ENCODE measurements at places on chromosomes 13 and 19.

GRCh38 chr19:835210-835810, 5.5 kb upstream of the PRTN3 start:
- DNase-seq: no peak

- DNase-seq: no peak
Measured at GRCh38 chr13:33575378-33575777, 242.6 kb upstream of the RFC3 start.

- DNase-seq: no peak
Measured at GRCh38 chr19:10855879-10856522, 7.8 kb downstream of the C19orf38 start.

GRCh38 chr19:35755550-35756376, 1.1 kb downstream of the HSPB6 start:
- DNase-seq: no peak

DNA sequence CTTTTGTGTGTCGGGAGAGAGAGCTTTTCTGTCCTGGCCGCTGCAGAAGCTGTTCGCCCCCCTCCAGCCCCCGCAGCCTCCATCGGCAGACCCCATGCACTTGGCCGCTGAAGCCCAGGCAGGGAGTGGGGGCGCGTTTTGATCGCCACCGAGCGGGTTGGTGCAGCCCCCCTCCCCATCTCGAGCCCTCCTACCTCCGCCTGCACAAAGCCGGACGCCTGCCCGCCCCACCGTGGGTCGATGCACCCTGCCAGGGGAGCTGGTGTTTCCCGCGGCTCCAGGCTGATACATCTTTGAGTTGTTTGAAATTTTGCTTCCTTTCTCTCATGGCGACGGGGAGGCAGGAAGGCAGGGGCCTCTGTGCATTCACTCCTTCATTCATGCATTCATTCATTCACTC, 16.4 kb upstream of the ONECUT3 start:
- no peak for DNase-seq

DNA sequence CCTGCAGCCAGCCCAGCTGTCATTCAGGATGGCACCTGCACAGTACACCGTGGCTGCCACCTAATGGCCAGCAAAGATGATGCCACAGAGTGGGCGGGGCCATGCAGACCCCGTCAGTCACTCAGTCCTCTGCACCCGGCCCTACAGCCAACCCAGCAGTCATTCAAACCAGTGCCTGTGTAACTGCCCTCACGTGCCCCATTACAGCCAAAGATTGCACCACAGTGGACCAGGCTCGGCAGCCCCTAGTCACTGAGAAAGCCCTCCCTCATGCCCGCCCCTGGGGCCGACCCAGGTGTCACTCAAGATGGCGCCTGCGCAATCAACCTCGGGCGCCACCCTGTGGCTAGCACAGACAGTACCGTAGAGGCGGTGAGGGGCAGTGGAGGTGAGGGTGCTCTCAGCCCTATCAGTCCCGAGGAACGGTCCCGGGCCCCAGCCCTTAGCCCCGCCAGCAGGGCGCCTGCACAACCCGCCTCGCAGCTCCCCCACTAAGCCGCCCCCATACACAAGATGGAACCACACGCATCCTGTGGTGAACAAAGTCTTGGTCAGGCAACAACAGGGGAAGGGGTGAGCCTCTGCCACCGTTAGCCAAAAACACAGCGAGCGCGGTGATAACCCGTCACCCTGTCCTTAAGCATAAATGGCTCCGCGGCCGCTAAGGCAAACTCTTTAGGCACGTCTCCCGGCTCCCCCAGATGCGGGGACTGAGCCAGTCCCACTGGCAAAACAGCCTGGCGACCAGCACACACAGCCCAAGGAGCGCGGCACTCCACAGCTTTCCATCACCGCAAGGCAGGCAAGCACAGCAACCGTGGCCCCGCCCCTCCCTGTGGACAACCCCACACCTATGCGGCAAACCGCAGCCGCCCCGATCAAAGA, 2.3 kb downstream of the PEG3 start:
- DNase-seq: no peak

- DNase-seq: no peak
Measured at GRCh38 chr13:19672990-19673389, 39.5 kb downstream of the MPHOSPH8 start.

GRCh38 chr19:662207-662961, 630 bp downstream of the RNF126 start:
- peak; percentile 49 for DNase-seq

DNA sequence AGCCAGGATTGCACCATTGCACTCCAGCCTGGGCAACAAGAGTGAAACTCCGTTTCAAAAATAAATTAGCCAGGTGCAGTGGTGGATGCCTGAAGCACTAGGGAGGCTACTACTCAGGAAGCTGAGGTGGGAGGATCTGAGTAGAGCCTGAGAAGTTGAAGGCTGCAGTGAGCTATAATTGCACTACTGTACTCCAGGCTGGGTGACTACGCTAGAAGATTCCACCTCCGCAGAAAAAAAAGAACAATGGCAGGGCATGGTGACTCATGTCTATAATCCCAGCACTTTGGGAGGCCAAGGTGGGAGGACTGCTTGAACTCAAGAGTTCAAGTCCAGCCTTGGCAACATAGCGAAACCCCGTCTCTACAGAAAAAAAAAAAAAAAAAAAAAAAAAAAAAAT, 20.5 kb downstream of the HAUS8 start:
- DNase-seq: no peak

GRCh38 chr13:27047081-27047480, 124.5 kb downstream of the USP12 start:
- DNase-seq: no peak

GRCh38 chr13:44116562-44117332, 237.0 kb downstream of the LACC1 start:
- DNase-seq: no peak

- DNase-seq: no peak
Measured at GRCh38 chr19:34475975-34476594, 5.5 kb upstream of the WTIP start.

DNA sequence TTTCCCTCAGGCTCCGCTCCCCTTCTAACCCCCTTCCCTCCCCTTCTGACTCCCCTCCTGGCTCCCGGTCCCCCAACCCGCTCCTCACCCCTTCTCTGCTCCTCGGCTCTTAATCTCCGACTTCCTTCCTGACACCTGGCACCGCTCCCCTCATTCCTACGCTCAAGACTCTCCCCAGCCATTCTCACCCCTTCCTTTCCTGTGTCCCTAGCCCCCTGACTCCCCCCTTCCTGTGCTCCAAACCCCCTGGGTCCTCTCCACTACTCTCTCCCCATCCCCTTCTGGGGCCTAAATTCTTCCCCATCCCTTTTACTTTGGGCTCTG, 658 bp downstream of the CLPP start:
- no peak for DNase-seq

- no peak for DNase-seq
Measured at GRCh38 chr19:47540748-47541147, 25.9 kb upstream of the NAPA start.

DNA sequence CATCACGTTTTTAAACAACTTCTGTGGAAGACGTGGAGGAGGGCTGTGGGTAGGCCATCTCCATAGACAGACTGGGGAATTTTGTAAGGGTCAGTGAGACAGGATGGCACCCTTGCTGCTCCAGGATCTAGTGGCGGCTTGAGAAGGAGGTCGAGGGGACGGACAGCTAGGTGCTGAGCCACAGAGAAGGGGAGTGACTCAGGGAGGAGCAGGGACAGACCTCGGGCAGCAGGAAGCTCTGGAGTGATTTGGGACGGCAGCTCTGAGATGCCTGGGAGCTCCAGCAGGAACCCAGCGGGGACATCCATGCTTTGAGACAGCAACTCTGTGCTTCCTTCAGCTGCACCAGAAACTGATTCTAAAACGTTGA, 169.1 kb upstream of the SOX1 start:
- DNase-seq: no peak

DNA sequence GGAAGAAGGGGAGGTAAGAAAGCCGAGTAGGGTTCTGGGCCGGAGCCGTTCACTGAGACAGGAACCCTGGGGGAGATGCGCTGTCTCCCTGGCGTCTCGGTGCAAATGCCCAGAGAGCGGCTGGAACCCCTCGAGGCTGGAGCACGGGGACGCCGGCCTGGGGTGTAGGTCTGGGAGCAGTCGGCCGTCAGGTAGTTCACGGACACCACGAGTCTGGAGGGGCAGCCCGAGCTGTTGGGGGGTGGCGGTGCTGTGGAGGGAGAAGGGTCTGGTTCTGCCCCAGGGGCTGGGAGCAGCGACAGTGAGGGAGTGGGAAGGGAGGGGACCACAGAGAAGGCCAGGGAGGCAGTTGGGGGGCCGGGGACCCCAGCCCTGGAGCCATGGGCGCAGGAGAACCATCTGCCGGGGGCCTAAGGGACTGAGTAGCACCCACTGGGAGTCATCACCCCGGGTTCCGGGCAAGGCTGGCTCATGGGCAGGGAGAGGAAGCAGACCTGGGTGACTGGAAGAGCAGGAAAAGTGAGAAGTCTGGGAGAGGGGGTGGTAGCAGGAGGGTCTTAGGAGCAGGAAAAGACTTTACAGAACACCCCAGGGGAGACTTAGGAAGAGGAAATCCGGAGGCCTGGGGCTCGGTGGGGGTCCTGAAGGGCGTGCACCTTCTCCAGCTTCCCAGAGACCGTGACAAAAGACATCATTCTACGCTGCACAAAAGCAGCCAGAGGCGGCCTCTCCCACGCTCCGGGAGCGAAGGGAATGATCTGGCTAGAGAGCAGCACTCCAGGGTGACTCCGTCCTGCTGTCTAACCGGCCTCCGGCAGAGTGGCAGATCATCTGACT, 173.1 kb upstream of the SOX1 start:
- no peak for DNase-seq

- no peak for DNase-seq
Measured at GRCh38 chr19:19687090-19687489, 18.5 kb downstream of the ZNF101 start.

GRCh38 chr13:70432276-70432805, 324.1 kb upstream of the KLHL1 start:
- DNase-seq: no peak

- DNase-seq: no peak
Measured at GRCh38 chr13:24178847-24179485, 18.4 kb downstream of the SPATA13 start.

GRCh38 chr19:46555628-46556280, 45.4 kb upstream of the CALM3 start:
- no peak for DNase-seq

DNA sequence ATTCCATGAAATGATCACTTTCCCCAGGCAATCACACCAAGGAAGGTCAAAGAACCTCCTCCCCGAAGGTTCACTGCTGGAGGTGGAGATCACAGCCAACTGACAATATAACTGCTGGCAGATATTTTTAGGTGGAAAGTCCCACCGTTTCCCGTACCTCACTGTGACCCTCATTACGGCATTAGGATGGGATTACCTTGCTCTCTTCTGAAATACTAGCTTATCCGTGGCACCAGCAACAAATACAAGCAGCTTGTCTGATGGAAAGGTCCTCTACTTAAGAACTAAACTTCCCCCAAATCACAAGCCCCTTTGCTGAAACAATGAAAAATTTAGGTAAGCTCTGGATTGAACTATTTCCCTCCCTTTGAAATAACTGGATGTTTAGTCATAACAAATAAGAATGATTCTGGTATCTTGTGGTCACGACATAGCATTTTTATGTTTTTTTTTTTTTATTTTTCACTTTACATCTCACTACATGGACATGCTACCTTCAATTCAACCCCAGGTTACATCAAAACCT, 178.9 kb downstream of the COL4A1 start:
- DNase-seq: no peak

DNA sequence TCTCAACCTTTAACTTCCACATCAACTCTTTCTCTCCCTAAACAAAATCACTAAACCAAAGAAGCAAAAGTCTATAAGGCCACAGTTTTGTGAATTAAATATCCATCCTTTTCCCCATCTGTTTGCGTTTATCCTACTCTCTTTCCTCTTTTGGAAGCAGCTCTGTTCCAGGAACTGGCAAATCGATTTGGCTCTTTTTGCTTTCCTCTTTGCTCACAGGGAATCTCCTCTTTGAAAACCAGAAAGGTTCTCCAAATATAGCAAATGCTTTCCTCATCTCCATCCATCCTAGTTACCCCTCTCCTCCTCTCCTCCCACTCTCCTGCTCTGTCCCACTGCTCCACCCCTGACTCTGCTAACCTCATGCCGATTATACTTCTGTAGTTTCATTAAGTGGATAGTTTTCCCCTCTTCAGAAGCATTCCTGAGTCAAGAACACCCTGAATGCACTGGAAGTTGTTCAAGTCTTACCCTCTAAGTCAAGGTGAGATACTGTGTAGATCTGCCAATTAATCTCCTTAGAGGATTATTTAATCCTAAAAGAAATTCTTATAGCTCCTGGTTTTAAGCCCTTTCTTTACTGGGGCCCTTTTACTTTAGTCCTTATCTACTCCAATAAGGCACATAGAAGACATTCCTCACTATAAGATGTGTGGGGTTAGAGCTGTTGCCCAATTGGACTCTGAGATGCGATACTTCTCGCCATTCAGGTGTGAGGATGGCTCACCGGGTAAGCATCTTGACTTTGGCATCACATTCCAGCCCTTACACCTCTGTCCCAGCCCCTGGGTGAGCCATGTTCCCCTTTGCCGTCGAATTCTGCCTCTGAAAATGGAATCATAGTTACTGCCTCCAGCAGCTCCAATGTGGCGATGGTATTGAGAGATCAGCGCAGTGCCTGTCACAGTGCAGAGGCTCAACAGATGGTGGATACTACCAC, 67.6 kb downstream of the COL4A2 start:
- DNase-seq: no peak

DNA sequence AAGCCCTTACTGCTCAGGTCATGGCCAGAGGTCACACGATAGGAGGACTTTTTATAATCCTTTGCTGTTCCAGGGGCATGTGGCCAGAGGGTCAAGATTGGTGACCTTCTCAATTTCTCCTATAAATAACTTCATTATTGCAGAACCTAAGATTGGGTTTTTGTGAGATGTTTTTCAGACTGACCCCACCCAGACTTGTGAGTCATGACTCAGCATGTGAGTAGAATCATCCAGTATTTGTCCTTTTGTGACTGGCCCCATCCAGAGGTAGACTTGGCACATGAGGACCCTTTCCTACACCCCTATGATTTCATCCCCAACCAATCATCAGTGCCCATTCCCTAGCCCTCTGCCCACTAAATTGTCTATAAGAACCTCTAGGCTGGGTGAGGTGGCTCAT, 84.5 kb upstream of the ABCC4 start:
- no peak for DNase-seq

DNA sequence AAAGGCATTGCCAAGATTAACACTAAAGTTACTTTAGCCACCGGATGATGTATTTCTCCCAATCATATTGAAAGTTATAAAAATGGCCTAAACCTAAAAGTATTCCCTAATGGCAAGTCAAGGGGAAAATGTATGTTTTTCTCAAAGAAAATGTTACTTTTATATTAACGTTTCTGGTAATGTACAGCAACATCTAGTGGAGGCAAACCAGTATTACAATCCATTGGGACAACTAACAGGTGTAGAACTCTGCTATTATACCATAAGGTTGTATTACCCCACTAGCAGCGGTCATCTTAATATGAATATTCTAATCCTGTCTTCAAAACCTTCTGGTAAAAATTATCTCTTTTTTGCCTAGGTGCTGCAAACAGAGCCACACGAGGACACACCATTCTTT, 69.2 kb downstream of the ZNF100 start:
- DNase-seq: no peak
